Stimulated activated CD4-positive, alpha-beta T cell treated with anti-CD3 and anti-CD28 coated beads, Interleukin-12 subunit alpha, Interleukin-12 subunit beta, amount 100 ng/mL, for 48 hours (primary cell): ENCODE measurements at places on chromosomes 5 and 9.

- DNase-seq = no peak
Observed at GRCh38 chr5:83401775-83402174, 69.8 kb upstream of the VCAN start.

- DNase-seq = no peak
Observed at GRCh38 chr5:72531496-72532190, 24.4 kb upstream of the ZNF366 start.

DNA sequence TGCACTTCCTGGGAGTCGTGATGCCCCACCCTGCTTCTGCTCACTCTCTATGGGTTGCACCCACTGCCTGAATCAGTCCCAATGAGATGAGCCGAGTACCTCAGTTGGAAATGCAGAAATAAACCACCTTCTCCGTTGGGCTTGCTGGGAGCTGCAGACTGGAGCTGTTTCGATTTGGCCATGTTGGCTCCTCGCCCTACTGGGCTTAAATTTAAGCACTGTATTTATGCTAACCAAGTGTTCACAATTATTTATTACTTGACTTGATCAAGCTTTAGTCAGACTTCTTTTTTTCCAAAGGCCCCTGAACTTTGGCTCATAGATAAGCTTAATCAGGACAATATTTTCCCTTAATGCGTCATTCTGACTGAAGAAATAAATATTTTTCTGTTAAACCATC, 1072.4 kb upstream of the CDH9 start:
- no peak for DNase-seq

DNA sequence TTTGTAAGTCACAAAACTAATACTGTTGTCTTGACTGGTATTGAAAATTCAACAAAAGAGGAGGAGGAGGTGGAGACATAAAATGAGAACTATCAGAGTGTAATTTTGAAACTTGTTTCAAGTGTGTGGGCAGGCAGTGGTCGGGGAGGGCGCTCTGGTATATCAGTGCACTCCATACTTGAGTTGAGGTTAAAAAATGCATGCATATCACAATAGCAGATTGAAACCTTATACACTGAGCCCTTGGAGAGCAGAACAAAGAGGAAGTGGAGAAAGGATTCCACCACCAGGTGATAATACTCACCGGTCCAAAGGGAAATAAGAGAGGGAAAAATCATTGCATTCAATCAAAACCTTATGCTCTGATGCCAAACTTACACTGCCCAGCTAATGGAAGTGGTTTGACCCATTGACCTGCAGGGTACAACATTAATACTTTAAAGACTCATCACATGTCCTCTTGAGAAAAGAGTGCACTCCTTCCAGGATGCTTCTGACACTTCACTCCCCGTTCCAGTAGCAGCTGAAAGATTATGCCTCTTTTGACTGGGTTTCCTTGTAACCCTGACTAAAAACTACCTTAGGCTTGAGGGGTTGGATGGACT, 79.5 kb upstream of the FAM169A start:
- peak; percentile 42 for DNase-seq

- DNase-seq = no peak
Observed at GRCh38 chr9:123157221-123157620, 111.2 kb downstream of the STRBP start.

DNA sequence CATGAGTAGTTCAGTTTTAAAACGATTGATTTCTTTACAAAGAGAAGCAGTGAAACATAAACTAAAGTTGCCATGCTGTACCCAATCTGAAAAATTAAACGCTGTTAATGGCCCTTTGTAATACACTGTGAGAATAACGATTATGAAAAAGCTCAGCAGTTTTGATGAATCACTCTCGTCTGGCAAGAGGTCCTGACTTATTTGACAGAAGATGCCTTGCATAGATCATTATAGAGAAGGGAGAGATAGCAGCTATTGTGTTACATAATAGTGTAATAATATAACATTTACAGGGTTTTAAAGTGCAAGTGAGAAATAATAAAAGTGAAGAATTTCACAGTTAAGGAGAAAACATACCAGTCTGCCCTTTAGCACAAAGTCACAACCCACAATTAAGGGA, 361.5 kb upstream of the CDH10 start:
- no peak for DNase-seq

- DNase-seq = no peak
Observed at GRCh38 chr9:133429641-133430161, 7.5 kb downstream of the ADAMTS13 start.

GRCh38 chr9:129270903-129271431, 92.9 kb upstream of the IER5L start:
- DNase-seq = no peak

DNA sequence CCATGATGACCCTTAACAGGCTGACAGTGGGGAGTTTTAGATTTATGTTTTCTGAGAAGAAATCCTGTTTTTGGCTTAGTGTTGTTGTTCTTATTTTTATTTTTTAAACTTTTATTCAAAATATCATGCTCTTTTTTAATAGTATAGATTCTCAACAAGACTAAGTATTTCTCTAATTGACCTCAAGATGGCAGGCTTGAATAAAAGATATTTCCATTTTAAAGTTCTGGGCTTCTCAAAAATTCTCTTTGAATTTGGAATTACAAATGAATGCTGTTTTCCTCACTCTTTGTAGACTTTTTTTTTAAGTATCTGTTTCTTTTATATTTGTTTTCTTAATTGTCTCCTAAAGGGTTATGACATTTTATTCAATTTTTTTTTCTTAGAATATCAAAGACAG, 50.0 kb upstream of the SH3GL2 start:
- DNase-seq = no peak

DNA sequence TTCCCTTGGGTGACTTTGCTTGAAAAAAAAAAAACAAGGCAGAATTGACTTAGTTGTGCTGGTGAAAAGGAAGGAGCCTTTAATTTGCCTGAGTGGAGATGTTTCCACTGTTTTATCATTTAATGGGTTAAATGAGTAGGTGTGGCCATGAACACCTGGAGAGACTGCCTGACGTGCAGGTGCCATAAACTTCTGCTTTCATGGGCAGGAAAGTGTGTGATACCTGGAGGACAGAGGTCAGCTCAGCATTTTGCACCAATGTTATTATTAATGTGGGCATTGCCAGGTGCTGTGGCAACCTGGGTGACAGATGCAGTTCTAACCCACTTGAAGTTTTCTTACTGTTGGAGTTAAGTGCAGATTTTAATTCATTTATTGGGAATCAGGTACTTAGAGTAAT, 145.4 kb downstream of the CD180 start:
- no peak for DNase-seq
